ENCODE measurements at places on chromosomes 6 and 20.
A peak's percentile ranks its signal among the peaks of the same experiment; 100 is the strongest.

- DNase-seq = no peak
Observed at GRCh38 chr20:47988676-47989075, 203.4 kb upstream of the SULF2 start.

GRCh38 chr6:39801456-39802251 is 9.5 kb downstream of the DAAM2 start:
- no peak for DNase-seq

GRCh38 chr6:99514089-99514488 is 1.1 kb downstream of the USP45 start:
- DNase-seq = no peak

GRCh38 chr6:90716376-90716775 is 129.5 kb upstream of the MAP3K7 start:
- no peak for DNase-seq

GRCh38 chr6:166800137-166800536 is 156.2 kb downstream of the RNASET2 start:
- no peak for DNase-seq

- DNase-seq = no peak
Observed at GRCh38 chr6:125140808-125141207, 12.8 kb upstream of the TPD52L1 start.

DNA sequence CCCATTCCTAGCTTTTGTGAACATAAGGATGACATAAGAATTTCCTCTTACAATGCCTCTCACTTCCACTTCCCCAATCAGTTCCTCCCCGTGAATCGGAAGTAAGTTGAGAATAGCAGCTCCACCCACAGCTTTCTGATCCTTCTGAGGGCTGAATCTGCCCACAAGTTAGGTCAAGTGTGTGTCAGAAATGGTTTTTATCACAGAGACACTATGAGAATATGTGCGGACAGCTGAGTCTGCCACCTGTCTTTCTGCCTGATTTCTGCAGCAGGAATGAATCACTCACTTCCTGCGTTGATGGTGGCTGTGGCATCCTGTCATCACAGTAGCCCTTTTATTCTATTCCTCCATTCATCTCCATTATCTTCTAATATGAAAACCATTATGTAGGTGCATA is 70.2 kb downstream of the RIN2 start:
- peak; percentile 34 for DNase-seq

DNA sequence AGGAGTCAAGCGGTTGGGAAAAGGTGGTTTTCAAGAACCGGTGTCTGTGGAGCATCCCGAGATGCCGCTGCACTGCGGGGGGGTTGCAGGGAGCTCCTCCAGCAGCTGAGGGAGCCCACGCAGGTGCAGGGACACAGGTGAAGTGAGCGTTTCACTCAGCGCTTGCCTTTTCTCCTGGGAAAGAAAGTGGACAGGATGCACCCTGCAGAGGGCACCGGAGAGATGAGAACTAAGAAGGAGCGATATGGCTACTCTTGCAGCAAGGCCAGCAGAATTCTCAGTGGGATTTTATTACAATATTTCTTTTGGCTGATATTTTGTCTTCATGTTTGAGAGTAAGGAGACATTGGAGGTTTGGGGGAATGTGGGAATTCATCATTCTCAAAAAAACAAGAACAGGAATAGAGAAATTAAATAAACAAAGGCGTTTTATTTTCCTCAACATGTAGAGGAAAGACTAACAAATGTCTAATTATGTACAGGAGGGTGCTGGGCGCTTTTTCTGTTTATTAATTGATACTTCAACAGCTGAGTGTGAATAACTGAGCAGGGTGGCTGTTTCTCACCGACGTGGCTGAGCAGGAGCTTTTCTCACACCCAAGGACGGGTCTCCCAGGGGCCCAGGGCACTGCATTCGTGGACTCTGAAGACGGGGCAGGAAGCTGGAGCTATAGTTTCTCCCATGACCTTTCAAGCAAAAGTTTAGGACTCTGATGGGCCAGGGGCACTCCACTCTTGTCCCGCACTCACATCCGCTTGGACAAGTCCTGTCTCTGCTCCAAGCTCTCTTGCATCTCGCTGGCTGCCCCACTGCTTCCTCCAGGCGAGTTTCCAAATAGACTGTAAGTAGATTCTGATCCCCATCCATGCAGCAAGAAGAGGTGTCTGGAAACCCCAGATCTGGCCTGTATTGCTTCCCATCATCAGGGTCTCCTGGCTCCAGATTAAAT is 176.1 kb downstream of the SMOC2 start:
- DNase-seq = no peak

DNA sequence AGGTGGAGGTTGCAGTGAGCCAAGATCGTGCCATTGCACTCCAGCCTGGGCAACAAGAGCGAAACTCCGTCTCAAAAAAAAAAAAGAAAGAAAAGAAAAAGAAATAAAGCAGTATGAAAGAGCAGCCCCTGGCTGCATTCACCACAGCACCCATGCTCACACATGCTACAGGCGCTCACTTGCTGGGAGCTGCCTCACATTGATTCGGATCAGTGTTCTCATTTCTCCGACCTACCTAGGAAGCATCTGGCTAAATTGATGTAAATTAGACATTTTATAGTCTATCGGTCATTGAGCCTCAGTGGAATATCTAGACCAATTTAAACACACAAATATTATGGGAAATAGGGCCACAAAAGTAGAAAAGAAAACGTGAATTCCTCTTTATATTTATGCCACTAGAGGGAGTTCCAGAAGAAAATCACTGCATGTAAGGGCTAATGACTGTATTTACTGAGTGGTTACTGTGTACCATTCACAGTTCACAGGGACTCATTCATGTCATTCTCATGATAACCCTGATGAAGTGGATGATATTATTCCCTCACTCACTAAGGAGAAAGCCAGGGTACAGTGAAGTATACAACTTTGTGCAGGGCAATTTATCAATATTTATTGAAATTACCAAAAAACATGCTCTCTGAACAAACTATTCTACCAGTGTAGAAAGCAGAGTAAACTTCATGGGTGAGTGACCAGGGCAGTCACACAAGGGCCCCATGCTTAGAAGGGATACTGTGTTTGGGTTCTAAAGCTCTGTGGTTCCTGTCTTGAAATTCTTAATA is 5.3 kb upstream of the MOG start:
- DNase-seq = peak; percentile 66

GRCh38 chr6:139583420-139583819 is 209.0 kb upstream of the CITED2 start:
- no peak for DNase-seq

GRCh38 chr20:54048481-54048880 is 21.9 kb downstream of the BCAS1 start:
- DNase-seq = no peak

- DNase-seq = no peak
Observed at GRCh38 chr6:145583753-145584152, 151.6 kb downstream of the EPM2A start.

DNA sequence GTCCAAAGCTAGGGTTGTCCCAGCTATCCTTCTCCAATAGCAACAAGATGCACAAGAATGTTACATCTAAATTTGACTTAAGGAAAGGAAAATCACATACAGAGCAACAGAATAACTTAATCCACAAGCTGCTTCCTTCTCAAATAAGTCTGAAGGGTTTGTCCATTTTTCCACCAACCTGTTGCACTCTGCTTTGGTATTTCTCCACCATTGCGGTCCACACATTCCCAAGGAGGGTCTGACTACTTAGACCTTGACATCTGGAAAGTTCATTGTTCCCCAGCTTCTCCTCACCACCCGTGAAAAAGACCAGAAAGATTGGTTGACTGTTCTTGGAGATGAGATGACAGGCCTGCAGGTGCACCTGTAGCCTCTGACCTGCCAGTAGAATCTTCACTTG is 72.5 kb downstream of the PDSS2 start:
- no peak for DNase-seq

DNA sequence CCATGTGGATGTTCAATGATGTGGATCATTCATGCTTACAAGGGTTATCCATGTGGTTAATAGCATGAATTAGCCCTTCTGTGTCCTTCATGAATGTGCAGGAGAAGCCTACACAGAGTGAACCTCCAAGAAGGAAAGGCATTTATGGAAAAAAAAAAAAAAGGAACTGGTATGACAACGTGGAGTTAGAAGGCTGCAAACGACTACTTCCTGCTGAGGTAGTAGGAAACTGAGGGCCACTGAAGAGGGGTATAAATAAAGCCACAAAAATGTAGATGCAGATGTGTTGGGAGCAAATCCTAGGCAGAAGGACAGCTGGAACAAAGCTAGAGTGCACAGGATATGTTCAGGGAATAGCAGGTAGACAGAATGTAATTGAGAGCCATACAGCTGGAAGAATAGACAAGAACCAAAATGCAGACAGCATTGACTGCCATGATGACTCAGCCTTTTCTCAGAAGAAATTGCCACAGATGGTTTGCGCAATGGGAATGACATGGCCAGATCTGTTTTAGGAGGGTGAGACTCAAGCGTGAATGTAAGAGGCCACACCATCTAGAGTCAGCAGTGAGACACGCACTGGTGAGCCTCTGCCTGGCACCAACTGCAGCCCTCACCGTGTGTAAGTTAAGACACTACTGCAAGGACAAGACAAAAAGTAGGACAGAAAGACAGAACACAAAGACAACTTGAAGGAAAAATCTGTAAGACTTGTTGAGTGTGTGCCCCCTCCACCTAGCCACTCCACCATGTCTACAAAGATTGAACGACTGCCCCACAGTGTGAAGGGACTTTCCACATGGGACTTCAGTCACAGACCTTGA is 79.8 kb downstream of the KIF13A start:
- DNase-seq = peak; percentile 23

- no peak for DNase-seq
Observed at GRCh38 chr20:20286061-20286460, 81.8 kb upstream of the INSM1 start.

- peak; percentile 96 for DNase-seq
Observed at GRCh38 chr6:108559097-108559883, 1.4 kb upstream of the FOXO3 start.

DNA sequence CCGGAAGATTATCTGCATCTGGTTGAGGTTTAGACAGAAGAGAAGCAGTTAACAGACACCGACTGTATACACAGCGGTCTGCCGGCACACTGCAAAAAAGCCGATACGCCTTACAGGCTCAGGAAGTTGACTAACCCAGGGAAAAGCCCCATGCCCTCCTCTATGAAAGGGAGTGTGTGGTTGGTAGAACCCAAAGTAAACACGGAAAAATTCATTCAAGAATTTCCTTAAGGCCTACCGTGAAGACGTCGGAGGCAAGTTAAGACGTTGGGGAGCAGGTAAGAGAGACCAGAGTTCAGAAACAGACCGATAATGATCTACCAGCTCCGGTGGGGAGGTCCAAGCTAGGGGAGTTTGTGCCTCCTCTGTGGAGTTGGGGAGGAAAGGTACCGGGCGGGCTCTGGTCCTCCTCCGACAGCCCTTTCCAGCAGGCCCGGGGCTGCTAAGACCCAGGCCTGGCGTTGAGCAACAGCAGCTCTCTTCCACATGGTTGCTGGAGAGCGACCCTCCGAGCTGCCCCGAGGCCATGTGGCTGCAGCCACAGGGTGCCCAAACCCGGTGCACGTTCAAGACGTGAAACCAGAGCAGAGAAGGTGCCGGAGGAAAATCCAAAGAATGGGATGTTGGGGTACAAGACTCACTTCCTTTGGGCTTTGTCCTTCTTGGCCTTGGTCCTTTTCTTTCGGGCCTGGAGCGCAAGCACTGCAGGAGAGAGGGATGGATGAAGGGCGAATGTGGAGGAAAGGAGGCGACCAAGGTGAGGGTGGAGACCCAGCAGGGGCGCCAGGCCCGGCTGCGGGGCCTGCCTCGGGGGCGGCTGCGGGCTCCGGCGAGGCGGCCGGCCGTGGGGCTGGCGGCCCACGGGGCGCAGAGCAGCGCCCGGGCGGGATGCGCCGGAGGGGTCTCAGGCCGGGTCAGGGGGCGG is 809 bp downstream of the SRPK1 start:
- DNase-seq = peak; percentile 22

DNA sequence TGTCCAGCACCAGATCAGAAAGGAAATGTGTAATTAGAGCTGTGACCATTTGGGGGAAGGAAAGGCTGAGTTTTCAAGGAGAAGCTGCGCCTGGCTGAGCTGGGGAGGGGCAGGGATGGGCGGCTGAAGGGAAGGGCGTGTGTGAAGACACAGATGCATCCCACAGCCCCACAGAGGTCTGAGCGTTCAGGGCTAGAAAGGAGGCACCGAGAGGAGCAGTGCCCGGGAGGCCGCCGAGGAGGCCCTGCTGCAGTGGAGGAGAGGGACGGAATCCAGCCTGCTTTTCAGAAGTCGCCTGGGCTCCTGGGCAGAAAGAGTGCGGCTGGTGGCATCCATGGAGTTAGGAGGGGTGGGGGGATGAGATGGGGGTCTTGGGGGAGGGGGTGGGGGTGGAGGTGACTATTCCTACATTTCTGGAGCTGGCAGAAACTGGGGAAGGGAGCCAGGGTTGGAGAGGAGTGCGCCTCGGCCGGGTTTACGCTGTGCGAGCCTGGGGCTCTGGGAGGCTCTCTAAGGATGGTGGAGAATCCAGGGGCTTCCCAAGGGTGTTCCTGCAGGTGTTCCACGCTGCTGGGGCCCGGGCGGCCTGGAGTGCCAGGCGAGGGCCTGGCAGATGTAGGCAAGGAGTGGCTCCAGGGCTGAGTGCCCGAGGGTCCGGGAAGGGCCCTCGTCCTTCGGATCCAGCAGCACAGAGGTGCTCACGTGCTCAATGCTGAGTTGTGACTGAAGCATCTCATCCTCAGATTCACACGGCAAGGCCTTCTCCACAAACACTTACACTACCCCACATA is 41.8 kb downstream of the WDR27 start:
- no peak for DNase-seq

DNA sequence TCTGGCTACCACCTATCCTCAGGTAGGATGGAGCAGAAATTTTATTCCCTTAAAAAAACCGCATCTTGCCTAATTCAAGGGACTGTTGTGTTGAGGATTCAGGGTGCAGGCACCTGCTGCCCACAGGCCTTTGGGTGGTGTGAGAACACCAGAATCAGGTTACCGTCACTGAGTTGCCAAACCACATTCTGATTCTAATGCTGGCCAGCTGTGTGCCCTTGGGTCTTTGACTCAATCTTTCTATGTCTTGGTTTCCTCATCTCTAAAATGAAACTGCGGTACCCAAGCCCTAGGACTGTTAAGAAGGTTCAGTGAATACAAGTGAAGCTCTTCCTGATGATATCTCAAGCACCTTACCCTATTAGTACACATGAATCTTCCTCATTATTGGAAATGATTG is 827.3 kb downstream of the DHX35 start:
- DNase-seq = no peak

DNA sequence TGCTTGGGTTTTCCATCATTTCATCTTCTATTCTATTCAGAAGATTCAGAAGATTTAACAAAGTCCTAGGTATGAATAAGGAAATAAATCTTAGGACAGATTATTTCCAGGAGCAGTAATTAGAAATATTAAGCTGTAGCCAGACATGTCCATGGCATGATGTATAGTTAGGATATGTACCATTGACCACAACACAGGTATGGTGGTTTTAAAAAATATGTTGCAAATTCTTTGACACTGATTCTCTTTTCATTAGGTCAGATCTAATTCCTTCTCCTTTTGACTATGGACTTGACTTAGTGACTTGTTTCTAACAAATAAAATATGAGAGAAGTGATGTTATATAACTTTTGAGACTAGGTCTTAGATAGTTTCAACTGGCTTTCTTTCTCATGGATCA is 23.5 kb upstream of the PDE7B start:
- no peak for DNase-seq

- DNase-seq = no peak
Observed at GRCh38 chr6:166202321-166202733, 34.7 kb upstream of the TBXT start.

GRCh38 chr6:33165581-33166258 is 26.5 kb downstream of the COL11A2 start:
- DNase-seq = no peak

- DNase-seq = peak; percentile 65
Observed at GRCh38 chr20:62603021-62603906, 39.0 kb upstream of the SLCO4A1 start.

- DNase-seq = no peak
Observed at GRCh38 chr6:2008383-2008976, 236.9 kb downstream of the GMDS start.

GRCh38 chr20:58065508-58066361 is 162.7 kb downstream of the ANKRD60 start:
- no peak for DNase-seq

Data from natural killer cell (primary cell).